Stimulated activated CD4-positive, alpha-beta T cell treated with anti-CD3 and anti-CD28 coated beads, TNF-alpha, amount 100 ng/mL, for 1 hour (primary cell): ENCODE measurements at places on chromosomes 4 and X.

- no peak for DNase-seq
These were observed 82.8 kb downstream of the PDGFC start for GRCh38 chr4:156888762-156889161.

DNA sequence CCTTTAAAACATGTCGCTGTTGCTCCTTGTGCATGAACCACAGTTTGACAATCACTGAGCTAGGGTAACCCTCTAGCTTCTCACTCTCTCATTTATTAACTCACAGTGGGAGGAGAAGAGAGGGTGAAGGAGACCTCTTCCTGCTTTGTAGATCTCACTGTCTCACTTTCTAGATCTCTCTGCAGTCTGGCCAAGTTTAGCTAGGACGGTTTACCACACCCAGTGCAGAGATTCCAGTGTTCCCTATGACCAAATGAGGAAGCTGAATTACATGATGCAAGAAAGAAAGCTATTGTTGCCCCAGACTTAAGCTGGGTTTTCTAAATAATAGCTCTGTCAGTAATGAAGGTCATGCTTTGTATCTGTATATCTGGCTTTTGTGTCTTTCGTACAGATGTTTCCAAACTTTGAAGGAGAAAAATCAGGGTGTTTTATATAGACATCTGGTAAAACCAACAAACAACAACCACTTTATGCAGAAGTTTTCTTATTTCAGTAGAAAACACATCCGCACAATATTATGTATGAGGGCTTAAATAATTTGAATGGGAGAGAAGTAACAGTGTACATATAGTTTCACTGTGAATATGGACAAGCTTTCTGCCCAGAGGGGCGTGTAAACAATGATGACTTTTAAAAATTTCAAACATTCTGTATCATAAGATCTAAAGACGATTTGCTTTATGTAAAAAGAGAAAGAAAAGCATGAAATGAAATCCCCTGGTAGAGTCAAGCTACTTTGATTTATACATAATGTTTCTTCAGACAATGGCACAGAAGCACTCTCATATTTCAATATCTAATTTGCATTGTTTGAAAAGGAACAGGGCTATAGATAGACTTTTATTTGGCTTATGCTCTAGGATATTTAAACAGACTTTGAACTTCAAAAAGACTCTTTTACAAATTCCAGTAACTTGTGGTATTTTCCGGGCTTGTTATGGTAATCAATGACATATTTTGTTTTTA is 582.3 kb downstream of the FSTL5 start:
- no peak for DNase-seq

DNA sequence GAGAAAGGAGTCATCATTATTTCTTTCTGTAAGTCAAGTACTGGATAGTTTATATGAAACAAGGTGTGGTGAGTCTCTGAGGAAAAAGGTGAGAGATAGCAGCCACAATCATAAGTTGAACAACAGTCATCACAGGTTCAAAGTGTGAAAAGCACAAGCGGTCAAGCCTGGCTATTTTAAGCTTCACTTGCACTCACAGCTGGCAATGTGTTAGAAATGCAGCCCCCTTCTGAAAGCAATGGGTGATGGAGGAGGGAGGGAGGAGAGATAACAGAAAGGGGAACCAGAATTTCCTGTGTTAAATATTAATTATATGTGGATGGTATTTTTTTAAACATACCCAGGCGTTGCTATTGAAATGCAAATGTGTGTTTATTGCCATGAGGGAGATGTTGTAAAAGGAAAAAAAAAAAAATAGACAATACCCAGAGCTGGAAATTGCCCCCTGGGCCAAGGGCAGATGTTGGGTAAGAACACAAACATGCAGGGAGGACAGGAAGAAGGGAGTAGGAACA is 26.9 kb upstream of the BMP3 start:
- no peak for DNase-seq

DNA sequence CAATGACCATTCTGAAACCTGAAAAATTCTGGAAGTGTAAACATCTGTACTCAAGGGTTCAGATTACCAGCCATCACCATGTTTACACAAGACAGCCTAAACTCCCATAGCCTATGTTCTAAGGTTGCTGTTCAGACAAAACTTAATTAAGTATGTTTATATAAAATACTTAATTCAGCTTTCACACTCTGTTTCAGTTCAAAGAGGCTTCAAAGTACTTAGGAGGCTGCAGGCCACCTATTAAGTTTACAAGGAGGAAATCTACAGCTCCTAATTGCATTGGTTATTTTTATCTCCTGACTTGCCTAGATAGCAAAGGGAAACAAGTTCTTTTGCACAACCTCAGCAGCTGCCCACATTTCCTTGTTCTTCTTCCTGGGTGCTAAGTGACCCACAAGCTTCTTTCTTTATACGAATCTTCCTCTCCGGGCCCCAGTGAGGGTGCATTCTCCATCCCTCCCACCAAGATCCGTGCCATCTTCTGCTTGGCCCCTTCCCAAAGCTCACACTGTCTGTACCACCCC is 2.0 kb downstream of the GAK start:
- no peak for DNase-seq

DNA sequence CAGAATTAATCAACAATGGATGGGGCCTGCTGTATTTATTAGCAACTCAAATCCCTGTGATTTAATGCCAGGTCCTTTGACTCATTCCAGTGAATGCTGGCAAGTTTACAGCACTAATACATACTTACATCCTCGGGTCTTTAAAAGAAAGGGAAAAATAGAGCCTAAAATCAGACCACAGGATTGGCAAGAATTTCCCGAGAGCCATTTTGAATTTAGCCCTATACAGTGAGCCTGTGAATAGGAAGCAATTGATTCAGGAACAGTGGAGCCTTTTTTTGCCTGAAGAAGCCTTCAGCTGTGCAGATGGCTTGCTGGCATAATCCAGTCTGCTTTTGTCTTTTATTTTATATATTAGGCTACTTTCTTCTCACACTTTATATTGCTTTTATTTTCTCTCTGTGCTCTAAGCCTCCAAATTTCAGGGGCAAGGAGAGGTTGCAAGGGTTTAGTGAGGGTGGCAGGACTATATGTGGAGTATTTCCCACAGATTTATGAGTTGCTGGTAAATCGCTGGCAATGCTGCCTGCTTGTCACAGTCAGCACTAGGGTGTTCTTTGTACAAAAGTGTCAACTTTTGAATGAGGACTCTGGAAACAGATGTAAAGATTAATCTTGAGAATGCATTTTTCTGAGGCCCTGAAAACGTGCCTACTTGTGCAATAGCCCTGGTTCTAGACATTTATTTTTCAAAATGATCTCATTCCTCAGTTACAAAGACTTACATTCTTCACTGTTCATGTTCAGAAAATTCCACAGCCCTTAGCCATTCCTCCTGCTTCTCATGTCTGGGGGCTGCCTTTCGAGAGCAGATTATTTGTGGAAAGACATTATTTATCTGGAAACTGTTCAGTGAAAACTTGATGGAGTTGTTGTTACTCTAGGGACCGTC is 303.5 kb downstream of the SPRY1 start:
- DNase-seq, result no peak

DNA sequence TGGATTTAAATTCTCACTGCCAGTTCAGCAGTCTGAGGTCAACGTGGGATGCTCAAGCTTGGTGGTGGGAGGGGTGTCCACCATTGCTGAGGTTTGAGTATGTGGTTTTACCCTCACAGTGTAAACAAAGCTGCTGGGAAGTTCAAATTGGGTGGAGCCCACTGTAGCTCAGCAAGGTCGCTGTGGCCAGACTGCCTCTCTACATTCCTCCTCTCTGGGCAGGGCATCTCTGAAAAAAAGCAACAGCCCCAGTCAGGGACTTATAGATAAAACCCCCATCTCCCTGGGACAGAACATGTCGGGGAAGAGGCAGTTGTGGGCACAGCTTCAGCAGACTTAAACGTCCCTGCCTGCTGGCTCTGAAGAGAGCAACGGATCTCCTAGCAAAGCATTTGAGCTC is 14.9 kb upstream of the RRAGB start:
- no peak for DNase-seq

DNA sequence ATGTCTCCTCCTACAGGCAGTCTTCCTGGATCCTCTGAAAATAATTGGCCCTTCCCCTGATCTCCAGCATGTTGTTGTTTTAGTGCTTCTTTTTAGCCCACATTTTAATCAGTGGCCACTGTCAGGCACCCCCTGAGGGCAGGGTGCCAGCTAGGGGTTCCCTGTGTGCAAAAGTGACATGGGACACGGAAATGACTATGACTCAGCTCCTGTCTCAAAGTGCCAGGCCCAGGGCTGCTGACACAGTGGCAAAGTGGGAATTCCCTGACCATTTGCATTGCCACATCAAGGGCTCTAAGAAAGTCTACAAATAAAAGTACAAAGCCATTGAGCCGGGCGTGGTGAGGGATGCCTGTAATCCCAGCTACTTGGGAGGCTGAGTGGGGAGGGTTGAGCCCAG is 24.8 kb downstream of the HMX1 start:
- no peak for DNase-seq

GRCh38 chr4:24734511-24734910 is 60.9 kb upstream of the SOD3 start:
- DNase-seq, result no peak

DNA sequence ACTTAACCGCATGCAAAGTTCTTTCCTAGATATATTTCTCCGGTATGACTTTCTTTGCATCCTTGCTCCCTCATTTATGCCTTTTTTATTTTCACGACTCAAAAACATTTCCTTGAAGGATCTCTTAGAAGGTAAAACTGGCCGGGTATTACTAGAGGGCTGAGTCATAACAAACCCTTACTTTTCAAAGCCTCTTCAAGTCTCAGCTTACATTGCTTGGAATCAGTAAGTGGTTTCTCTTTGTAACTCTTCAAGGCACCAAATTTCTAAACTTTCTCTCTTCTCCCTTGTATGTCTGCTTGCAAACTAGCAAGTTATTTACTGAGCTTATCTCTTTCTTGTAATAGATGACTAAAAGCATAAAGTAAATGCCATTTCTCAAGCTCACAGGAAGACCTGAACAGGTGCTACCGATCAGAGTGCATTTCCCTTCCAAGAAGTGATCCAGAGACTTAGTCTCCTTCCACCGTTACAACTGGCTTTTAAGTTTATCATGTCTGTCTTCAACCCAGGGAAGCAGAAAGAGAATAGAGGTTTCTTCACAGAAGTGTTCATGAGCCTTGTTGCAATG is 75.5 kb downstream of the ANXA10 start:
- DNase-seq, result no peak

DNA sequence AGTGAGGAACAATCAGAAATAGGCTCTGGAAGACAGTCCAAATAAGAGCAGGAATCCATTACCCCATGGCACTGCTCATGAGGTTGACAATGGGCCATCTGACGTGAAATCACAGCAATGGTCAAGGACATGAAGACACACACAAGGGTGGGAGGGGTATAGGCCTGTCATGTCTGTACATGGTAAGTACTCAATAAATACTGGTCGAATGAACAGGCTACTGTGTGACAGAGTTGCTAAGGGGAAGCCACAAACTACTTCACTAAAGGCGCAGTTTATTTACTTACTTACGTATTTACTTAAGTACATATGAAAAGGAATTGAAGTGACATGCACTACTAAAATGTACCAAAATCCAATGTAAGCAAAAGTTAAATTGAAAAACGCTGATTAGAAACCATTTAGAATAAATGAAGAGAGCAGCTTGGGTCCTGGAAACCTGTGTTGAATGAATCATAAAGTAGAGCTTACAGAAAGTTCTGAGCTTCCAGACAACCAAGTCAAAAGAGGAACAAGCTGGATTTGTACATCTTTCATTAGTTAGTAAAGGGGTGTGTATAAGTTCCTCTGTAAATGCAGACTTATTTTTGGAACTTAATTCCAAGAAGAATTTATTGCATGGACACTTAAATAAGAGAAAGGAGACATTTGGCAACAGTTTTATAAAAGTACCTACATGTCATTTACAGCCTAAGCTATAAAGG is 32.7 kb downstream of the ALPK1 start:
- DNase-seq, result no peak

- no peak for DNase-seq
These were observed 122.8 kb upstream of the NOCT start for GRCh38 chr4:138892483-138893407.

DNA sequence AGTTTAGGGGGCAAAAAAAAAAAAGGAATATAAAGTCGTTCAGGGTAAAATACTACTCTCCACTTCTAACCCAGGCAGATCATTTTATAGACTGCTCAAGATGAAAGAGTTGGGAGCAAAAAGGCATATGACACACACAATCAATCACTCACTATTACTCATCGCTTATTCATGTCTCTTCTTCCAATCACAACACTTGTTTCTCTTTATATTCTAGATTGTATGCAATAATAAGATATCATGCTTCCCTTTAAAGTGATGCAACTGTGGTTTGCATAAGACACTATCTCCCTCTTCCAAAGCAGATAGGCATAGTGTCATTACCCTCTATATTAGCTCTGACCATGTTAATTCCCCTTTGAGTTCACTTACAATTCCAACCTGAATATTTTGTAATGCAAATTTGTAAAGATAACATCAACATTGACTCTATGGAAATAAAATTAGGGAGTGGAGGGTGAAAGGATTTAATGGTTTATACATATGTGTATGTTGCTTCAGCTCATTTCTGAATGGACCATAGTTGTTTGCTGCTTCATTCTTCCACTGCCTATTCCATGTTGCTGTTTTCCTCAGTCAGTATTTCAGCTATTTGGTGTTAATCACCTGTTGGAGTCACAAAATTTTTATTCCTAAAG is 154.9 kb upstream of the EPHA5 start:
- no peak for DNase-seq

GRCh38 chr4:139528377-139529005 is 27.5 kb downstream of the SETD7 start:
- no peak for DNase-seq

DNA sequence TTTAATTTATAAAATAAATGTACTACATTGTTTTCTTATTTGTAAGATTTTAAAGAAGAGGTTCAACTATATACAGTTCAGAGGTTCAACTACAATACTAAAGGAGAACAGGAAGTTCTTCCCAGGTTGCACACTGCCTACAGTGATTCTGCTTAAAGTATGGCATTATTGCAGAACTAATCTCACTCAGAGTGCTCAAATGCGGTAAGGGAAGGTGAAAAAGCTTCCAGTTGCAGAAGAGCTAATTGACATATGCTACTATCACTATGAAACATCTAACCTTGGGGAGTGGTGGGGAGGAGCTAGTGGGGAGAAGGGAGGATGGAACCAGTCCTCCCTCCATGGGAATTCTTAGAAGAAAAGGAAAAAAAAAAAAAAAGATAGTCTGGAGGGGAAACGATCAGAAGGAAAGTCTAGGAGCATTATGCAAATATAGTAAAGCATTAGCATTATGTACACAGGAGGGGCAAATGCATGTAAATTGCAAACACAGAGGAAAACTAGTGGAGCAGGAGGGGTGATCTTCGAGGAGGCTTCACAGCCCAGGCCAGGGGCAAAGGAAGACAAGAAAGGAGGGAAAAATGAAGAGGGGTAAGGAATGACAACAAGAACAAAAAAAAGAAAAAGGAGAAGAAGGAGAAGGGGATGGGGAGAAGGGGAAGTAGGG is 32.0 kb upstream of the MMAA start:
- no peak for DNase-seq

- no peak for DNase-seq
These were observed 47.4 kb downstream of the FREM3 start for GRCh38 chr4:143653031-143653430.

DNA sequence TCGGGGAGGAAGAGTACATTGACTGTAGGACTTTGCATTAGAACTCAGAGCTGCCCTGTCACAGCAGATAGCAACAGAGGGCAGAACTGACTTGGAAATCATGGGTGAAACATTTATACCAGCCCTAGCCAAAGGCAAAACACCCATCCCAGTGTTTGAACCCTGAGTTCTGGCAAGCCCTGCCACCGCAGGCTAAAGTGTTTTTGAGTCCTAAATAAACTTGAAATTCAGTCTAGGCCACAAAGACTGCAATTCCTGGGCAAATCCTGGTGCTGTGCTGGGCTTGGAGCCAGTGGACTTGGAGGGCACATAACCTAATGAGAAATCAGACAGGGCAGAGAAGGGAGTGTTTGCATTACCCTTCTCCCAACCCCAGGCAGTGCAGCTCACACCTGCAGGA is 1015.7 kb downstream of the FSTL5 start:
- DNase-seq, result no peak
